ENCODE measurements at places on chromosomes 4 and X.
A peak's percentile ranks its signal among the peaks of the same experiment; 100 is the strongest.

DNA sequence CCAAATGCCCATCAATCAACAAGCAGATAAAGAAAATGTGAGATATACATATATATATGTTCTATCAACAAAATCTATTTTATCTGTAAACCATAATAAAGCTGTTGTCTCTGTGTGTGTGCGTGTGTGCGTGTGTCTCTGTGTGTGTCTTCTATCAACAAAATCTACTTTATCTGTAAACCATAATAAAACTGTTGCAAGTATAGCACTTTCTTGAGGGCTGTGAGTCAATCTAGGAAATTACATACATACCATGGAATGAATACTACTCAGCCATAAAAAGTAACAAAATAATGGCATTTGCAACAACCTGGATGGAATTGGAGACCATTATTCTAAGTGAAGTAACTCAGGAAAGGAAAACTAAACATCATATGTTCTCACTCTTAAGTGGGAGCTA, 12.5 kb upstream of the PLK4 start:
- no peak for DNase-seq

DNA sequence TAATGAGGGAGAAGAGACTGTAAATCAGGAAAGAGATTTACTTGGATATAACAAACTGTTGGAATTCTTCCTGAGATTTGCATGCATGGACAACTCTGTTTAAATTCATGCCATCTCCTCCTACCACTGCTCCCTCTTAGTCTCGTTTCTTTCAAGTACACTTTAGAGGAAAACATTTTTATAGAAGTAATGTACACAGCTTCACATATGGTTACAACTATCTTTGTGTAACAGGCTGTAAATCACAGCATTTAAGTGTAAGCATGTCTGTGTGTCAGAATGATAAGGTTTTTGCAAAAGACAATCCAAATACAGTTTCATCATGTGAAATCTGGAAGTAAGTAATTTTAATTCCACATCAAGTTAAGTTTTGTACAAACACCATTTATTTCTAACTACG, 21.5 kb upstream of the ENPEP start:
- DNase-seq: no peak

GRCh38 chr4:144578681-144579080, 67.3 kb upstream of the HHIP start:
- DNase-seq: peak; percentile 67

DNA sequence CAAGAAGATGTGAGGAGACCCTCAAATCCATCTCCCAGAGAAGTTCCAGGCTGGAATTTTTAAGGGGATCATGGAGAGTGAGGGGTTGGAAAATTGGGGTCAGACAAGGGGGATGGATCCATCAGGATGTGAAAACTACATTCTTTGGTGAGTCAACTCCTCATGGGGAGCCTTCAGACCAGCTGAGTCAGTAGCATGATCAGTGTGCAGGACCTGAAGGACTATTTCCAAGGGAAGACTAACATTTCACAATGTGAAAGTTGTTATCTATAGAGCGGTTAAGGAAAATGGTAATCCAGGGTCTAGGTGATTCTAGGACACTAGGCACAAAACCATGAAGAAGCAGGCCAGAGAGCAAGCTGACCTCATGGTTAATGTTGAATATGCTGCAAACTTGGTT, 38.6 kb upstream of the CEP135 start:
- DNase-seq: peak; percentile 67

DNA sequence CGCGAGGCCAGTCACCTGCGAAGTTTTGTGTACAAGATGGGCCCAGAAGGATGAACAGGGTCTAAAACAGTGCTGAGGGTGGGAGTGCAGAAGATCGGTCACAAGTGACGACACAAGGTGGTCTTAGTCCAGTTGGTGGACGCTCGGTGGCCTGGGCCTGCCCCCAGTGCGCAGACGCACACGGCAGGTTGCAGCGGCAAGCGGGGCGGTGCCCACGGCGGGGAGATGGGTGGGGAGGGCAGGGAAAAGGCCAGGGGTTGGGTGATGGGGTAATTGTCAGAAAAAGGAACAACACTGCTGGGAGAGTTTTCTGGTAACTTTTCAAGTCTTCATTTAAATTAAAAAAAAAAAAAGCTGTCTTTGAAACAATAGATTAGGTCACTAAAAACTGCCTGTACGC, 1.0 kb upstream of the PRDX4 start:
- DNase-seq: no peak

DNA sequence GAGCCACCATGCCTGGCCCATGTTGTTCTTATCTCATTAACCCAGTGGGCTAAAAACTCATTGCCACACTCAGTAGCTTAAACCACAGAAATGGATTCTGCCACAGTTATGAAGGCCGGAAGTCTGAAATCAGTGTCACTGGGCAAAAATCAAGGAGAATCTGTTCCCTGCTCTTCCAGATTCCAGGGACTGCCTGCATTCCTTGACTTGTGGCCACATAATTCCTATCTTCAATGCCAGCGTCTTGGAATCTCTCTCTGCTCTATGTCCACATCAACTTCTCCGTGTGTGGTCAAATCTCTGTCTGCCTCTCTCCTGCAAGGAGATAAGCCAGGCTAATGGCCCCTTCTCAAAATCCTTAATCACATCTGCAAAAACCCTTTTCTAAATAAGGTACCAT, 4.1 kb upstream of the WFS1 start:
- no peak for DNase-seq

DNA sequence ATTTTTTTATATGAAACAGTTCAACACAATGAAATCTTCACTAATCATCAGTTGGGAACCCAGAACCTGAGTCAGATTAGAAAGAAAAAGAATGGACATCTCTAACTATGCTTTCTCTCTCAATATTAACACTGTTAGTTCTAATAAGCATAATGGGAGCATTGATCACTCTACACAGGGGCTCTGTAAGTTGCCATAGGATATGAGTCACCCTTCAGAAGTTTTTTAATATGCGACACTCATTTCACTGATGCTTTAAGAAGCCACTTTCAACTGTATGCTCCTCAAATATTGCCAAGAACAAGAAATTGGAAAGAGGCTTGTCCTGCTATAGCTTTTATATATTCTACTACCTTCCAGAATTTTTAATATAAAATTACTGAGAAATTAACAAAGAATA, 187.0 kb downstream of the AASDH start:
- DNase-seq: no peak

DNA sequence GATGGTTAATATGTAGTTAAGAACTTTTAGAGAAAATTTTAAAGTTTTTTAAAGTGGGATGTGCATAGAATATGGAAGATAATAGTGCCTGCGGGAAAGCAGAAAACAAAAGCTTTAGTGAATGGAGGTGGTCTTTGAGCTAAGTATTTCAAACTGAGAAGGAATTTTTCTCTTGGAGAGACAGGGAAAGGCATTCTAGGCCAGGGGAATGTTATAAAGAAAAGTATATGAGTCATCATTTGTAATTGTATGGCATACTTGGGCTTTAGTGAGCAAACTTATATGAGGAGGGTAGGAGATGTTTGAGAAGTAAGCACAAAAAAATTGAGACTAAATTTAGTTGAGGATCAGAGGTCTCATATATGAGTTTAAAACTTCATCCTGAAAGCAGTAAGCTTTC, 467.0 kb downstream of the PPARGC1A start:
- DNase-seq: no peak

- no peak for DNase-seq
These were observed 9.9 kb upstream of the CLTRN start for GRCh38 chrX:15674514-15674840.

- DNase-seq: no peak
These were observed 77.8 kb downstream of the KLHL13 start for GRCh38 chrX:118038614-118039365.

DNA sequence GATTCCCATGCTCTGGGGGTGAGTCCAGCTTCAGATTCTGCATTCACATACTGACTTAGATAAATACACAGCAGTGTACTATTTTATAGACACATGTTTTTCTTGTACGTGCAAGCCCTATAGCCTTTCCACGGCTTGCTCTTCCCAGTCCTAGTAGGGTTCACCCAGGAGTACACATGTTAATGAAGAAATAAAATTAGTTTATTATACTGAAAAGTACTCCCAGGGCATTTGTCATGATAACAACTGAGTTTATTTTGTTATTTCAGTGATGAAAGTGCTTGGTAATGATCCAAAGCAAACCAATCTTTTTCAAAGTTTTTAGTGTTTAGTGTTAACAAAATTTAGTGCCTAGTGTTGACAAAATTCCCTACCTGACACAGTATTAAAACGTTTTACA, 21.3 kb downstream of the MAPK10 start:
- no peak for DNase-seq

Measured in foreskin fibroblast (primary cell).